ENCODE measurements at places on chromosomes 2 and 18. TPM values are rescaled to one million over a fixed set of nuclear protein-coding genes. Genes with fewer than 3 reads are reported as not detected.

MREG gene
- polyA plus RNA-seq: 0.75 TPM

IL1B gene
- not detected for polyA plus RNA-seq

CTLA4 gene
- 79.2 TPM for polyA plus RNA-seq

KCNG2 gene
- polyA plus RNA-seq: not detected

GRCh38 chr2:205629091-205629776, 53.1 kb upstream of the NRP2 start:
- H3K36me3 ChIP-seq: no peaks in the 10 kb centered on the region
- no peaks in the 10 kb centered on the region for H3K27me3 ChIP-seq
- H3K4me1 ChIP-seq: no peaks in the 10 kb centered on the region
- H3K27ac ChIP-seq: no peak overlapping the region
- DNase-seq: no peak
- no peak overlapping the region for H3K4me3 ChIP-seq

GRCh38 chr18:49016648-49017539, 66.1 kb upstream of the SMAD7 start:
- no peak overlapping the region for H3K4me3 ChIP-seq
- DNase-seq: no peak
- H3K4me1 ChIP-seq: no peaks in the 10 kb centered on the region
- H3K36me3 ChIP-seq: no peaks in the 10 kb centered on the region
- H3K27ac ChIP-seq: no peak overlapping the region
- no peaks in the 10 kb centered on the region for H3K27me3 ChIP-seq

- H3K27me3 ChIP-seq: no peaks in the 10 kb centered on the region
- H3K4me3 ChIP-seq: no peak overlapping the region
- no peak overlapping the region for H3K27ac ChIP-seq
- no peaks in the 10 kb centered on the region for H3K36me3 ChIP-seq
- DNase-seq: no peak
- peaks cover 42% of the 10 kb centered on the region for H3K4me1 ChIP-seq
Measured at GRCh38 chr2:96153291-96153713, 8.1 kb upstream of the DUSP2 start.

GRCh38 chr2:134745023-134745422, 26.2 kb upstream of the TMEM163 start:
- no peak for DNase-seq
- H3K27ac ChIP-seq: no peak overlapping the region
- H3K36me3 ChIP-seq: no peaks in the 10 kb centered on the region
- no peaks in the 10 kb centered on the region for H3K4me1 ChIP-seq
- no peak overlapping the region for H3K4me3 ChIP-seq

- peak; percentile 84 for DNase-seq
- H3K27ac ChIP-seq: peak overlapping the region; percentile 59
- H3K36me3 ChIP-seq: no peaks in the 10 kb centered on the region
- peak overlapping the region; percentile 78 for H3K4me3 ChIP-seq
- H3K27me3 ChIP-seq: no peaks in the 10 kb centered on the region
- peaks cover 69% of the 10 kb centered on the region for H3K4me1 ChIP-seq
Measured at GRCh38 chr2:64114063-64114911, 29.9 kb downstream of the PELI1 start.

- peaks cover 19% of the 10 kb centered on the region for H3K4me1 ChIP-seq
- peaks cover 11% of the 10 kb centered on the region for H3K36me3 ChIP-seq
- no peak overlapping the region for H3K27ac ChIP-seq
- DNase-seq: no peak
- H3K27me3 ChIP-seq: no peaks in the 10 kb centered on the region
Measured at GRCh38 chr2:25829828-25830227, 48.5 kb downstream of the ASXL2 start.

DNA sequence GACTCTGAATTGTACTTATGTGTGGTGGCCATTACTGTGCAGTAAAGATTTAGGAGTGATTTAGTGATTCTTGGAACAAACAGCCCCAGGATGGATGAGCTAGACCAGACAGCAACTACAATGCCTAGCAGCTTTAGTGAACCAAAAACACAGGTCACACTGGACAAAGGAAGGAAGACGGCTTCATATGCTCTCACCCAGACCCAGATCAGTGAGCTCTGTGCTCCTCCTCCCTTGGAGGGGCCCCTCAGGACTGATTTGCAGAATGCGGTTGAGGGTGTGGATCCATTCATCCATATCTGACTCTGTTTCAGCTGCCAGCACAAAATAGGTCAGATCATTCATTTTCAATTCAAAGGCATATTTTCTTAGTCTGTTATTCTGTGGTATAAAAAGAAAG, 159.7 kb upstream of the CCDC195 start:
- no peak overlapping the region for H3K4me3 ChIP-seq
- no peak overlapping the region for H3K27ac ChIP-seq
- H3K27me3 ChIP-seq: no peaks in the 10 kb centered on the region

- DNase-seq: no peak
- H3K36me3 ChIP-seq: no peaks in the 10 kb centered on the region
- no peaks in the 10 kb centered on the region for H3K4me1 ChIP-seq
Measured at GRCh38 chr2:53075760-53076159, 691.8 kb upstream of the CHAC2 start.

DSG2 gene
- not detected for polyA plus RNA-seq

CYBRD1 gene
- not detected for polyA plus RNA-seq

DNA sequence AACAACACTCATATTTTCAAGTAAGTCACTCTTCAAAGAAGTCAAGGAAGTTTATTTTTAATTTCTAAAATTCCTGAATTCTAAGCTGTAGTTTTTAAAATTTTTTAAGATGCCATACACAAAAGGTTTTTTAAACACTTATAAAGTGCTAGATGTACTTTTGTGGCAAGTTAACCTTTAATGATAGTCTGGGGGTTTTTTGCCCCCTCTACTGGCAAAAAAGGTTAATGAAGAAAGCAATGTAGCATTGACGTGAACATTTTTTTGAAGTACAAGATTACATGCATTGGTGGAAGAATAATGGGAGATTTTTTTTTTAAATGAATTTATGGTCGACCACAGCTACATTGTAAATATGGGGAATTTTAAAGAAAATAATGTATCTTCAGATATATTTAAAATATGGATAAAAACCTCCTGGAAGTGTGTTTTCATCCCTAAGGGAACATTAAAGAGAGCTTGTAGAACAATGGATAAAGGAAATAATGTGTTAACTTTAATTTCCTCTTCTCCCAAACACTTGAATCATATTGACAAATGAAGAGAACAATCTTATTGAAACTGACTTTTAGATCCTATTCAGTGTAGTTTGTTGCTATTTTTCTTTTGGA, 12.6 kb downstream of the ITPRID2 start:
- peaks cover 14% of the 10 kb centered on the region for H3K36me3 ChIP-seq
- no peak overlapping the region for H3K27ac ChIP-seq
- H3K4me1 ChIP-seq: no peaks in the 10 kb centered on the region
- no peak overlapping the region for H3K4me3 ChIP-seq

DNA sequence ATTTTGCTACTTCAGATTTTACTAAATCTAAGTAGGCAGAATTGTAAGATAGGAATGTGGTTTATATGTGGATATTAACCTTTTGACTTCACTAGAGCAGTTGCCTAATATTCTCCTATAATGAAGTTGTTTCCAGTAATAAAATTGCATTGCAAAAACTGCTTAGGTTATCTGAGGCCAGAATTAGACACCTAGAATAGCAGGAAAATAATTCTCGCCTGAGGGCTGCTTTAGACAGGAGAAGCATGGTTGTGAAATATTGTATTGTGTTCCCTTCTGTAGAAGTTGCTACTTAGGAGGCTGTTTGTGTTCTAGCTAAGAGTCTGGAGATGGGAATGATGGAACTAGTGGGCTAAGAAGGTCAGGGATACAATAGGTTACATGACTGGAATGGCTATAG, 146.3 kb downstream of the PLCL1 start:
- peaks cover 19% of the 10 kb centered on the region for H3K4me1 ChIP-seq
- H3K27me3 ChIP-seq: no peaks in the 10 kb centered on the region
- H3K27ac ChIP-seq: no peak overlapping the region
- peaks cover 2% of the 10 kb centered on the region for H3K36me3 ChIP-seq

UGT1A5 gene
- polyA plus RNA-seq: not detected

GRCh38 chr2:46568212-46569009, 89.0 kb downstream of the TMEM247 start:
- no peak overlapping the region for H3K4me3 ChIP-seq
- H3K4me1 ChIP-seq: no peaks in the 10 kb centered on the region
- no peak overlapping the region for H3K27ac ChIP-seq
- DNase-seq: no peak
- no peaks in the 10 kb centered on the region for H3K36me3 ChIP-seq

DNA sequence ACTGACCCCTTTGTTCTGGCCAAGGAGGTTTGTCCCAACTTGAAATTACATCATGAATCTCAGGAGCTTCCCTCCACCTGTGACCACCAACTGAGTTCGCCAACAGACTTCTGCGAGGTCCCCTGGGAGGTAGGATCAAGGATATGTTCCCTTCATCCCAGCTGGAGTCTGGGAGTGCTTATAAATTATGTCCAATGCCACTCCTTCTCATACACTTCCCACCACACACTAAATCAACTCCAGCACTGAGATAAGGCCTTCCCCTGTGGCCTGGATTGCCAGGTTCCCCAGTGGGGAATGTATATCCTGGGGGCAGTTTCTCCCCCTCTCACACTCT, 99.2 kb downstream of the RND3 start:
- no peak overlapping the region for H3K4me3 ChIP-seq
- no peak overlapping the region for H3K27ac ChIP-seq
- H3K27me3 ChIP-seq: no peaks in the 10 kb centered on the region
- no peaks in the 10 kb centered on the region for H3K36me3 ChIP-seq
- no peak for DNase-seq

DNA sequence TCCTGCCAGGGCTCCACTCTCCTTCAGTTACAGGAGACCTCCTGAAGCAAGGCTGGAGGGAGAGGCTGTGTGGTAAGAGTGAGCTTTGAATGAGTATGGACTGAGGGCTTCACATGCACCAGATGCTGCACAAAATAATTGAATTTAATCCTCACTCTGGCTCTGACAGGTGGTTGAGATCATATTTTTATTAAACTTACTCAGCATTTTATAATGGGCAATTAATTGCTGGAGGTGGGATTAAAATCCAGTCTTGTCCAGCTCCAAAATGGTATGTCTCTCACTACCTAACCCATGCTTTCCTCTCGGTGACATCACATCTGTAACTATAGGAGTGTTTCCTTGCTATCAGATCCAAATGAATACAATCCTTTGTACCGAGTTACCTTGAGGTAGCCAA, 66.2 kb upstream of the AQP4 start:
- no peaks in the 10 kb centered on the region for H3K4me1 ChIP-seq
- H3K36me3 ChIP-seq: no peaks in the 10 kb centered on the region
- no peak overlapping the region for H3K27ac ChIP-seq
- no peaks in the 10 kb centered on the region for H3K27me3 ChIP-seq
- no peak overlapping the region for H3K4me3 ChIP-seq

DNA sequence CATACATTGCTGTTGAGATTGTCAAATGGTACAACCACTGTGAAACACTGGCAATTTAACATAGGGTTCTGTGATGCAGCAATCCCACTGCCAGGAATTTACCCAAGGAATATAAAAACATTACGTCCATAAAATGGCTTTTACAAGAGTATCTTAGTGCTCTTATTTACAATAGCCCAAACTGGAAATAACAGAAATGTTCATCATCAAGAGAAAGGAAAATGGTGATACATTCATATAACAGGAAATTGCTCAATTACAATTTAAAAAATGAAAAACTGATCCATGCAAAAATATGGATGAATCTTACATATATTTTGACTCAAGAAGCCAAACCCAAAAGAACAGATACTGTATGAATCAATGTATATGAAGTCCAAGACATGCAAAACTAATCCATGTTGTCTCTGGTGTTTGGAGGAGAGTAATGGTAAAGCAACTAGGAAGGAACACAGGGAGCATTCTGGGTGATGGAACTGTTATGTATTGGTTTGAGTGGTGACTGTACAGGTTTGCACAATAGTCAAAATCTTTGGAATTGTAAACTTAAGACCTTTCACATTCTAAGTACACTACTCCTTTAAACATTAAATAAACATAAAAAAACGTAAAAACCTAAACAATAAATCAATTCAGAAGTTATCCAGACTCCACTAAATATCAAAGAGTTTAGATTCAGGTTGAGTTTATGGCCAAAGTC, 104.8 kb upstream of the WDR75 start:
- no peak overlapping the region for H3K4me3 ChIP-seq
- no peaks in the 10 kb centered on the region for H3K27me3 ChIP-seq
- no peak overlapping the region for H3K27ac ChIP-seq
- H3K36me3 ChIP-seq: no peaks in the 10 kb centered on the region

DNA sequence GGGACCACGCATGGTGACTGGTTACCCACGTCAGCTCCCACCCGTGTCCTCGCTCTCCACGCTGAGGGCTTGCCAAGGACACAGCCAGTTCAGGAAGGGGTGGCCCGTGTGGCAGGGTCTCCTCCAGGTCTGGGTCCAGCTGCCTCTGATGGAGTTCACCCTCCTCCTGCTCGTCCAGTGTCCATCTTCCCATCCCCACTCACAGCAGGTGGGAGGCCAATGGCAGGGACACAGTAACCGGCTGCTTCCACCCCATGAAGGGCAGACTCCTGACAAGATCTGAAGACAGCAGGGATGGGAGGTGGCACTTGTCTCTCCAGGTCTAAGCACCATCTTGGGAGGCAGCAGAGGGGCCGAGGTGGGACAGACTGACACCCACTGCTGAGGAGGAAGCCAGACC, 106.4 kb downstream of the NDUFA10 start:
- no peaks in the 10 kb centered on the region for H3K36me3 ChIP-seq
- no peaks in the 10 kb centered on the region for H3K27me3 ChIP-seq
- no peak overlapping the region for H3K27ac ChIP-seq
- no peak overlapping the region for H3K4me3 ChIP-seq
- DNase-seq: no peak
- no peaks in the 10 kb centered on the region for H3K4me1 ChIP-seq

GRCh38 chr2:55338268-55338667, 69.2 kb upstream of the MTIF2 start:
- no peak overlapping the region for H3K4me3 ChIP-seq
- H3K4me1 ChIP-seq: no peaks in the 10 kb centered on the region
- H3K36me3 ChIP-seq: no peaks in the 10 kb centered on the region
- H3K27ac ChIP-seq: no peak overlapping the region
- no peaks in the 10 kb centered on the region for H3K27me3 ChIP-seq
- DNase-seq: no peak

POMC gene
- polyA plus RNA-seq: 4.4 TPM

- H3K27ac ChIP-seq: no peak overlapping the region
- H3K4me1 ChIP-seq: peaks cover 7% of the 10 kb centered on the region
- H3K4me3 ChIP-seq: peak overlapping the region; percentile 37
- peaks cover 3% of the 10 kb centered on the region for H3K27me3 ChIP-seq
- H3K36me3 ChIP-seq: no peaks in the 10 kb centered on the region
Measured at GRCh38 chr18:12921178-12921577, 26.6 kb upstream of the SEH1L start.

QPCT gene
- not detected for polyA plus RNA-seq

All from CD4-positive, CD25-positive, alpha-beta regulatory T cell (primary cell).